ENCODE measurements at places on chromosomes 13 and 19.

- H3K36me3 ChIP-seq, result no peaks in the 10 kb centered on the region
- H3K27ac ChIP-seq, result no peak overlapping the region
- H3K27me3 ChIP-seq, result no peaks in the 10 kb centered on the region
Observed at GRCh38 chr13:59856281-59856810, 307.4 kb downstream of the DIAPH3 start.

DNA sequence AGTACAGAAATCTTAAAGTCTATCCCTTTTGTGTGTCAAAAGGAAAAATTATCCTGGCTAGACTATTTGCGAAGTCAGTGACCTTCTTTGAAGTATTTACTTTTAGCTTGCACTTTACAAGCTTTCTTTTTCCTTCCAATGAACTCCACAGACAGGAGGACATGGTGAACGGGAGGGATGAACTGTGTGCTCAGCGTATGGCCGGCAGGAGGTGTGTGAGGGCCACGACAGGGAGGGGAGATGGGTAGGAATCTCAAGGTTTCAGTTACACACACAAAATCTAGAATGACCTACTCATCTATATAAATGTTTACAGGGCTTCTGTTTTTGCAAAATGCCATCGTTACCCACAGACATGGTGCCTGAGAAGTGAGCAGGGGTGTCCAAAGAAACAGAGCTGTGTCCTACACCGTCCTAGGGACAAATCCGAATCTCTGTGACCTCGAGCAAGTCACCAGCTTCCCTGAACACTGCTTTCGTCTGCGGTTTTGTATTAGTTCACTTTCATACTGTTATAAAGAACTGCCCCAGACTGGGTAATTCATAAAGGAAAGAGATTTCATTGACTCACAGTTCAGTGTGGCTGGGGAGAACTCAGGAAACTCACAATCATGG, 537.2 kb downstream of the LIG4 start:
- no peak overlapping the region for H3K4me3 ChIP-seq
- H3K36me3 ChIP-seq, result no peaks in the 10 kb centered on the region
- no peak for DNase-seq
- no peaks in the 10 kb centered on the region for H3K27me3 ChIP-seq
- H3K27ac ChIP-seq, result no peak overlapping the region

DNA sequence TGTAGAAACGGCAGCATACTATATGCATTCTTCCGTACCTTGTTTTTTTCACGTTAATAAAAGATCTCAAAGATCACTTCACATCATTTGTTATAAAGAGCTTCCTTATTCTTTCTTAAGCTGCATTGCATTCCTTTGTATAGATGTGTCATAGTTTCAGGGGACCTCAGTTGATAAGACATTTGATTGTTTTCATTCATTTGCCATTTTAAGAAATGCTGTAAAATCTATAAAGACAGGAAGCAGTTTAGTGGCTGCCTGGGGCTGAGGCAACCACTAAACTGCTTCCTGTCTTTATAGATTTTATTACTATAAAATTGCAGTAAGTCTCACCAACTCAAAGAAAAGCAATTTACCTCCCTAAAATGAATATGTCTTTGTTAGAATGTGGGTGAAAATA, 59.4 kb downstream of the ZDHHC20 start:
- no peak overlapping the region for H3K27ac ChIP-seq
- H3K27me3 ChIP-seq, result no peaks in the 10 kb centered on the region
- peak; percentile 33 for DNase-seq
- no peaks in the 10 kb centered on the region for H3K36me3 ChIP-seq
- peaks cover 32% of the 10 kb centered on the region for H3K4me1 ChIP-seq

DNA sequence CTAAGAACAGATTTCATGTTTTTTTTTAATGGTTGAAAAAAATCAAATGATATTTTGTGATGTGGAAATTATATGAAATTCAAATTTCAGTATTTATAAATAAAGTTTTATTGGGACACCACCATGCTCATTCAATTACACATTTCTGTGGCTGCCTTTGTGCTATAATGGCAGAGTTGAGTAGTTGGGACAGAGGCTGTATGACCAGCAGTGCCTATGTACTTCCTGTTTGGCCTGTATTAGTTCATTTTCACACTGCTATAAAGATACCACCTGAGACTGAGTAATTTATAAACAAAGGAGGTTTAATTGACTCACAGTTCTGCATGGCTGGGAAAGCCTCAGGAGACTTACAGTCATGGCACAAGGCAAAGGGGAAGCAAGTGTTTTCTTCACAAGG, 33.6 kb downstream of the AKAP11 start:
- no peaks in the 10 kb centered on the region for H3K4me1 ChIP-seq
- no peak overlapping the region for H3K4me3 ChIP-seq
- no peak overlapping the region for H3K27ac ChIP-seq
- H3K27me3 ChIP-seq, result no peaks in the 10 kb centered on the region
- H3K36me3 ChIP-seq, result peaks cover 15% of the 10 kb centered on the region

DNA sequence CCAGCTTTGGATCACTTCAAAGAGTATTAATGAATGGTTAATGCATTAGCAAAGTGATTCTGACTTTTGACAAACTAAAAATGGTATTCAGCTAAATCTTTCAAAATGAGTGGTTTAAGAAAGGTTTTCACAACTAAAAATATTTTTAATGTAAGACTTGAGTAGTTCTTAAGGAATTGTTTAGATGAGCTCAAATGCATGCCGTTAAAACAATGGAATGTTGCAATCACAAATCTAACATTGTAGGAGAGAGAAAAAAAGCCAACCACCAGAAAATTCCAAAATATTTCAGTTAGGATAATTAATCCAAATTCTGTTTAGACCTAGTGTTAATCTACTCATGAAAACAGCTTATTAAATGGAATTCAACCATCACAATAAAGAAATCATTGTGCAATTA, 1044.8 kb upstream of the SLC10A2 start:
- H3K4me1 ChIP-seq, result no peaks in the 10 kb centered on the region
- no peaks in the 10 kb centered on the region for H3K27me3 ChIP-seq
- DNase-seq, result no peak
- no peaks in the 10 kb centered on the region for H3K36me3 ChIP-seq
- no peak overlapping the region for H3K4me3 ChIP-seq

Measured in CD8-positive, alpha-beta memory T cell (primary cell).